AG08395 (cell line): ENCODE measurements at places on chromosomes 5 and 9.
A peak's percentile ranks its signal among the peaks of the same experiment; 100 is the strongest.

- peak; percentile 90 for DNase-seq
These were observed 71.7 kb upstream of the WWC1 start for GRCh38 chr5:168219515-168220410.

DNA sequence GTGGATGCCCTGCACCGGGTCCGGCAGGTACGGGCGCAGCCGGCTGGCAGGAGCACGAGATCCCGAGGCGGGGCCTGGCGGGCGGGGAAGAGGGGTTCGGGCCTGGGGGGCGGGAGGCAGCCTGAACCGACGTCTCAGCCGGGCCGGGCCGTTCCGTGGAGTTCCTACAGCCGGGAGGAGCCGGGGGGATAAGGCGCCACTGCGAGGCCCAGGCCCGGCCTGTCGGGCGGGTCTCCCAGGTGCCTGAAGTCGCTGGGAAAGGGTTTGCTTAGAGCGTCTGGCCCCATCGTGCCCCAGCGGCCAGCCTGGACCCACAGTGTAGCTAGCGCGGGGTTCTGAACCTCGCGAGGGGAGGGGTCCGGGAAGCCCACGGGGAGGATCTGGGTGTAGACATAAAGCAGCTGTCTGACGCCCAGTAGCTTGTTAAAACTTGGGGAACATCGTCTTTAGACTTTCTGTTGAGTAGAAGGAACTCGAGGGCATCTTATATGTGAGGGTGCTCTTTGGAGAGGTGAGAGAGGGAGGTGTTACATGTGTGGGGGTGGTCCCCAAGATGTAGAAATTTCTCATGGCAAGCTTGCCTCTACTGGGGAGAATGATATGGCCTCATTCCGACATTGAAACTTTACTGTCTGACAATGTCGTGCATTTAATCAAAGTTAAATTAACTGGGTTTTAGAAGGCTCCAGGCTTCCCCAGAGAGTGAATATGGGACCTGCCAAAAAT lies 524 bp downstream of the FUBP3 start:
- peak; percentile 30 for DNase-seq

GRCh38 chr5:140033037-140033760 lies 9.9 kb downstream of the NRG2 start:
- DNase-seq: no peak

- peak; percentile 96 for DNase-seq
These were observed 117.2 kb upstream of the TBCA start for GRCh38 chr5:77893225-77893860.

DNA sequence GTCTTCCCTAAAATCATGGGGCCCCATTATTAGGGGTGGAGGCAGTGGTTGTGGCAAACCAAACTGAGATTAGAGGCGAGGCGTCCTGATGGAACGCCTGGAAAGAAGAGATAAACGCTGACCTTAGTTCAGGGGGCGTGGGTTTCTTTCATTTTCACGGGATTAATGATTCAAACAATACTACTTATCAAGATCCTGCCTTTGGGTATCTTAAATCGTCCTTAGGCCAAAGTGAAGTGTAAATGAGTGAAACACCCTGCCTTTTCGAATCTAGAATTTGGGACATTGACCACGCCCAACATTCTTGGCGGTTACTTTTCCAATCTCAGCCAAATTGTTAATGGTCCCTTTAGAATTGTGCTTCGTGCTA lies 1.0 kb upstream of the UBTD2 start:
- DNase-seq: peak; percentile 40

DNA sequence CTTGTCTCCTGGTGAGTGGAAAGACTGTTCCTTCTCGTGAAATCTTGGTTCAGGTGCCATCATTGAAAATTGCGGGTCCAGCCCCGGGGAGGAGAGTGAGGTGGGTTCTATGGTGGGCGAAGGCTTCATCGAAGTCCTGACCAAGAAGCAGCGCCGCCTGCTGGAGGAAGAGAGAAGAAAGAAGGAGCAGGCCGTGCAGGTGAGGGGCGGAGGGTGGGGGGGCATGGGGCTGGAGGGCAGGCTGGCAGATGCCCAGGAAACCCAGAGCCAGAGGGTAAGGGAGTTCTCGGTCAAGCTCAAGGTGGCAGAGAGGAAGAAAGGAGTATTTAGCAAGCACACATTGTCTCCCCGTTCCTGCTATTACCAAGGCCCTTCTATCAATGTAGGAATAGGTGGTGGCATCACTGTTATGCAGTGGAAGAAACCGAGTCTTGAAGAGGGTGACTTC lies 24.3 kb upstream of the POMT1 start:
- no peak for DNase-seq
